ENCODE measurements at places on chromosomes 7 and 10. TPM values are rescaled to one million over a fixed set of nuclear protein-coding genes. Genes with fewer than 3 reads are reported as not detected.

GRCh38 chr7:19369182-19369581 is 224.0 kb upstream of the FERD3L start:
- H3K4me1 ChIP-seq, result no peaks in the 10 kb centered on the region
- H3K36me3 ChIP-seq, result no peaks in the 10 kb centered on the region
- DNase-seq, result no peak
- H3K4me3 ChIP-seq, result no peak overlapping the region
- no peaks in the 10 kb centered on the region for H3K27me3 ChIP-seq

- H3K4me3 ChIP-seq, result no peak overlapping the region
- no peak for DNase-seq
- peaks cover 58% of the 10 kb centered on the region for H3K4me1 ChIP-seq
- no peak overlapping the region for H3K27ac ChIP-seq
- H3K27me3 ChIP-seq, result no peaks in the 10 kb centered on the region
These were observed 4.3 kb downstream of the YWHAG start for GRCh38 chr7:76354516-76354915.

DNA sequence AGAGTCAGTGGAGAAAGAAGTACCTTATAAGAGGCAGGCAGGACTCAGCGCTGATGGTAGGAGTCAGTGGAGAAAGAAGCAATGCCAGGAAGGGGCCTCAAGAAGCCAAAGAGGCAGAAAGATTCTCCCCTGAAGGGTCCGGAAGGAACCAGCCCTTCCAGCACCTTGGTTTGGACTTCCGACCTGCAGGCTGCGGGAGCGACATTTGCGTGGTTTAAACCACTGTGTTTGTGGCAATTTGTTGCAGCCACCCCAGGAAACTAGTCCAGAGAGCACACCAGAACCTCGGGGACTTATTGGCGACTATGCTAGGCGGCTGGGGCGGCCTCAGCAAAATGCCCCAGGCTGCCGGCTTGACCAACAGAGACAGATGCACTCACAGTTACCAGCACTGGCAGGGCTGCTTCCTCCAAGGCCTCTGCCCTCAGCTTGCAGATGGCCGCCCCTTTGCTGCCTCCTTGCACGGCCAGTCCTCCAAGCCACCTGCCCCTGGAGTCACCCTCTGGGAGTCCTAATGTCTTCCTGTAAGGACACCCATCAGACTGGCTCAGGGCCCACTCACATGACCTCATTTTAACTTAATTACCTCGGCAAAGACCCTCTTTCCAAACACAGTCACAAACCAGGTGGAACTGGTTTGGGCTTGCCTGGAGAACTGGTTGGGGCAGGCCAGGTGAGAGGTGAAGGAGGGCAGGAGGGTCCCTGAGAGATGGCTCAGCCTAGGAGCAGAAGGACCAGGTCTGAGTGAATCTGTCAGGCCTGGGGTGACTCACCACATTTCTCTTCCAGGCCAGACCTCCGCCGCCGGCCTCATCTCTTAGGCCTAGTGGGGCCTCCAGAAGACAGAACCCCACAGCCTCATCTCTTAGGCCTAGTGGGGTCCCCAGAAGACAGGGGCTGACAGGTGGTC is 26.1 kb downstream of the CALML3 start:
- H3K27ac ChIP-seq, result no peak overlapping the region
- H3K27me3 ChIP-seq, result peaks cover 2% of the 10 kb centered on the region
- DNase-seq, result no peak
- H3K4me1 ChIP-seq, result peaks cover 28% of the 10 kb centered on the region
- H3K4me3 ChIP-seq, result no peak overlapping the region

DNA sequence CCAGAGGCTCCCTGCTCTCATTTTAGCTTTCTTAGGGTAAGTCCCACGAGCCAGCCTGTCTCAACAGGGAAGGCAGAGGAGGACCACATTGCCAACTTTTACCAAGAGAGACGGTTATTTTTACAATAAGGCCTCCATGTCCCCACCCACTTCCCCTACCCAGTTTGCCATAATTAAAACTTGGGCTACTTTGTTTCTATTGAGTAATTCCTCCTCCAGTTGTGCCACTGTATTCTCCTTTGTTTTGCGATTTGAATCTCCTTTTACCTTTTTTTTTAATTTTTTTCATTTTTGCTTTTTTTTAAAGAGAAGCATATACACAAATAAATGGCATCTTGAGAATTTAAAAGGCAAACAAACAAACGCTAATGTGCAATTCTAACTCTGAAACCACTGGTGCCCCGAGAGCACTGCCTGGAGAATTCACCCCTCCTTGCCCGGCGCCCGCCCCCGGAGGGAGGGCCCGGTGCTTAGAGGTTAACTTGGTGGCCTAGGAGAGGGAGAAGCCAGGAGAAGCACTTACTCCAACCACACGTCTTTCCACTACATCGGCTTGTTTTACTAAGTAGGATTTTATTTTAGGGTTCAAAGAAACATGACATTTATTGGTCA is 282.3 kb downstream of the USP6NL start:
- no peak overlapping the region for H3K27ac ChIP-seq
- H3K36me3 ChIP-seq, result peaks cover 65% of the 10 kb centered on the region
- H3K4me3 ChIP-seq, result no peak overlapping the region
- DNase-seq, result no peak
- H3K27me3 ChIP-seq, result no peaks in the 10 kb centered on the region

- no peaks in the 10 kb centered on the region for H3K27me3 ChIP-seq
- no peak overlapping the region for H3K4me3 ChIP-seq
- H3K36me3 ChIP-seq, result peaks cover 8% of the 10 kb centered on the region
- peaks cover 54% of the 10 kb centered on the region for H3K4me1 ChIP-seq
- no peak overlapping the region for H3K27ac ChIP-seq
These were observed 5.3 kb downstream of the PSAP start for GRCh38 chr10:71845410-71846405.

DNA sequence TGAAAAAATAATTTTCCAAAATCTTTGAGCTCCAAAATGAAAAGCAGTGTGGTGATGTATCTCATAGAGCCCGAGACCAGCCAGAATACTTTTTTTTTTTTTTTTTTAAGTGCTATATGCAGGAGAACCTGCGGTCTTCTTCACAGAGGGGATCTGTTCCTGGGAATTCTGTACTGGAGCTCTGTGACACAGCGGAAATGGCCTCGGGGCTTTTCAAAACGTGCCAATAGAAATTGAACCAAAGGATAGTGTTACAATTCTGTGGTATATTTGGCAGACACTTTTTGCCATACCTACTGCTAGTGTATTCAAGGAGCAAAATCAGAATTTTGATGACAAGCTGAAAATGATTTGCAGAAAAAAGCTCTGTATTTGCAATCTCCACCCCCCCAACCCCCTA is 1429.3 kb upstream of the LRRTM3 start:
- no peak for DNase-seq
- H3K36me3 ChIP-seq, result no peaks in the 10 kb centered on the region
- peaks cover 9% of the 10 kb centered on the region for H3K4me1 ChIP-seq
- H3K4me3 ChIP-seq, result no peak overlapping the region

- peaks cover 39% of the 10 kb centered on the region for H3K36me3 ChIP-seq
- no peak overlapping the region for H3K27ac ChIP-seq
- no peaks in the 10 kb centered on the region for H3K27me3 ChIP-seq
- H3K4me3 ChIP-seq, result no peak overlapping the region
- DNase-seq, result no peak
- H3K4me1 ChIP-seq, result peaks cover 43% of the 10 kb centered on the region
These were observed 10.7 kb downstream of the LDB1 start for GRCh38 chr10:102109166-102110116.

DNA sequence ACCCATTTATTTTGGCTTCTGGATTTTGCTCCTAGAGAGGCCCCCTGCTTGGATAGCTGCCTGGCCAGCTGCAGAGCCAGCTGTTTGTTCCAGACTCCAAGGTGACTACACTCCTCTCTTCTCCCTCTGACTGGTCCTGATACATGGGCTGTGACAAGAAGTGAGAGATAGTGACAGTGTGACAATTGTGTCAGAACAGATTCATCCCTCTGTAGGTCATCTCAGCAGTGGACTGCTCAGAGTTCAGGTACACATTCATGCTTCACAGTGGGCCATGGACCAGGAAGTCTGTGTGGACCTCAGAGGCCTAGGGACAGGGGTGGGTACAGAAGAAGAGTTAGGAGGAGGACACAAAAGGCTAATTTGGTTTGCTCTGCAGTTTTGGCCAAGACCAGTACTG is 188.2 kb upstream of the MKLN1 start:
- peaks cover 9% of the 10 kb centered on the region for H3K36me3 ChIP-seq
- no peak overlapping the region for H3K27ac ChIP-seq
- H3K27me3 ChIP-seq, result no peaks in the 10 kb centered on the region
- H3K4me1 ChIP-seq, result peaks cover 11% of the 10 kb centered on the region

DNA sequence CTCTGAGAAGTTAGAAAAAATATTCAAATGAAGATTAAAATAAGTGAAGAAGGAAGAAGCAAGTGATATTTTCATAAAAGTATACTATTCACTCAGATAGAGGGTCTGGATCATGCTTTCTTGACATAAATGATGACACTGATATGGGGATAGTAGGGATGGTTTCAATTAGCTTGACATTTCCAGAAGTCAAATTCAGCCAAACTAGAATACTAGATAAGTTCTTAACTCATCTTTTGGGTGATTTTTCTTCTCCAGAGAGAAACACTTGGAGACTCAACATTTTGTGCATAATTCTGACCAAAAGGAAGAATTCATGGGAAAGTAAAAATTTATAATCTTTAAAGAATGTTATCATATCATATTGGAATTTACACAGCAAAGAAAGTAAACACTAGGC is 152.0 kb upstream of the LRGUK start:
- H3K27ac ChIP-seq, result no peak overlapping the region
- no peaks in the 10 kb centered on the region for H3K27me3 ChIP-seq
- H3K4me3 ChIP-seq, result no peak overlapping the region

DNA sequence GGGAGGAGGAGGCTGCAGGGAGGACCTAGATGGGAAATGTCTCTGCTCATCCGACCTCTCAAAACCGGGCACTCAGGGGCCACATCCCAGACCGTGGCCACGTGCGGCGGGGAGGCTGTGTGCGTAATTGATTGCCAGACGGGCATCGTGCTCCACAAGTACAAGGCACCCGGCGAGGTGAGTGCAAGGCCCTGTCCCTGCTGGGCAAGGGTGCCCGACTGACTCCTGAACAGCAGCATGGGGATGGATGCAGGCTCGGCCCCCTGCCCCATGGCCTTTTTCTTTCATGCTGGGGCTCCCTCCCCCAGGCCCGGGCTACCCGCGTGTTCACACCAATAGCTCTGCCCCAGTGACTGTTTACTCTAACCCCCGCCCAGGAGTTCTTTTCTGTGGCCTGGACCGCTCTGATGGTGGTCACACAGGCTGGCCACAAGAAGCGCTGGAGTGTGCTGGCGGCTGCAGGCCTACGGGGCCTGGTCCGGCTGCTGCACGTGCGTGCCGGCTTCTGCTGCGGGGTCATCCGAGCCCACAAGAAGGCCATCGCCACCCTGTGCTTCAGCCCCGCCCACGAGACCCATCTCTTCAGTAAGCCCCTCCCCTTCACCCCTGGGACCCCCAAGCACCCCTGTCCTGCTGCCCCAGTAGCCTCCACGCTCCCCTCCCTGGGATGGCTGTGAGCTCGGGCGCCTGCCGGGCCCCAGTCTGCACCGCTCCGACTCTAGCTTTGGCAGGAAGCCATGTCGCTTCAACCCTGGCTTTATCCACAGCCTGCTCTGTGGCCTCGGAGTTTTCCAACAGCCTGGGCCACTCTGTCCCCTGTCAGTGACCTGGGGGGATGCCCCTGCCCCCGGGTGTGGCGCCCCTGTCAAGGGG is 3.9 kb downstream of the LRWD1 start:
- no peak overlapping the region for H3K4me3 ChIP-seq
- H3K27me3 ChIP-seq, result no peaks in the 10 kb centered on the region
- H3K4me1 ChIP-seq, result peaks cover 18% of the 10 kb centered on the region
- H3K36me3 ChIP-seq, result peaks cover 8% of the 10 kb centered on the region

DNA sequence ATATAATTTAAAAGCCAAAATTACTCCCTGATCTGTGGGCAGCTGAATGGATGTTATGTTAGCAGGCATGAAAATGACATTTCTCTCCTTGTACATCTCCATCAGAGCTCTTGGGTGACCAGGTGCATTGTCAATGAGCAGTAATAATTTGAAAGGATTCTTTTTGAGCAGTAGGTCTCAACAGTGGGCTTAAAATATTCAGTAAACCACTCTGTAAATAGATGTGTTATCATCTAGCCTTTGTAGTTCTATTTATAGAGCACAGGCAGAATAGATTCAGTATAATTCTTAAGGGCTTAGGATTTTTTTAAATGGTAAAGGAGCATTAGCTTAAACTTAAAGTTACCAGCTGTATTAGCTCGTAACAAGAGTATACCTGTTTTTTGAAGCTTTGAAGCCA is 52.0 kb downstream of the MRPL32 start:
- no peaks in the 10 kb centered on the region for H3K36me3 ChIP-seq
- no peak for DNase-seq
- H3K27me3 ChIP-seq, result peaks cover 7% of the 10 kb centered on the region
- no peak overlapping the region for H3K27ac ChIP-seq

GRCh38 chr7:148483515-148484308 is 106.9 kb upstream of the C7orf33 start:
- no peak overlapping the region for H3K27ac ChIP-seq
- no peaks in the 10 kb centered on the region for H3K4me1 ChIP-seq
- H3K27me3 ChIP-seq, result peaks cover 6% of the 10 kb centered on the region

DNA sequence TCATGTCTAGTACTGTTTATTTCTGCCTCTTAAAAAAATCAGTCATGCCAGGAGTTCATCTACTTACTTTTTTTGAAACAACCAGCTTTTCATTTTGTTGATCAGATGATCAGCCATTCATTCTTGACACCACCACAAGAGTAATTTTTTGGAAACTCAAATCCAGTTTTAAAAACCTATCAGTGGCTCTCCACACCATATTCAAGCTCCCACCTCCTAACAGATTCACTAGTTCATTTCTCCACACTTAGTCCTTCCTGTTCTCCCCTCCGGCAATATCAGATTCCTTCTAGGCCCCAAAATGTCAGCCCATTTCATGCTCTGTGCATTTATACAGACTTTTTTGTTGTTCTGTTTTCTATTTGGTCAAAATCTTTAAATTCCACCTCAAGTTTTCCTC is 341.6 kb downstream of the RNLS start:
- no peak overlapping the region for H3K4me3 ChIP-seq
- peaks cover 7% of the 10 kb centered on the region for H3K27me3 ChIP-seq
- H3K4me1 ChIP-seq, result peaks cover 27% of the 10 kb centered on the region
- H3K36me3 ChIP-seq, result peaks cover 1% of the 10 kb centered on the region

- H3K27me3 ChIP-seq, result no peaks in the 10 kb centered on the region
- H3K27ac ChIP-seq, result no peak overlapping the region
- no peaks in the 10 kb centered on the region for H3K36me3 ChIP-seq
- no peak for DNase-seq
- no peak overlapping the region for H3K4me3 ChIP-seq
These were observed 367.2 kb upstream of the ZNF32 start for GRCh38 chr10:44015702-44016500.

Gene OR2A1
- not detected for total RNA-seq

Gene CFAP58
- total RNA-seq, result 0.24 TPM

Gene RBP3
- not detected for total RNA-seq

Gene TLL2
- not detected for total RNA-seq

Gene GBX1
- total RNA-seq, result not detected

Measured in activated T-helper 1 cell treated with anti-CD3 and anti-CD28 coated beads, Interleukin-12 subunit alpha, Interleukin-12 subunit beta, Interleukin-2, Interleukin-4 antibody, amounts not matched to agents 30 ng/mL and 10 ng/mL and 1 ng/mL, durations not matched to agents 14 hours and 24 hours and 36 hours (primary cell).